Nucleus accumbens (tissue), 56 donors: ENCODE measurements at places on chromosomes 2 and 18.

DNA sequence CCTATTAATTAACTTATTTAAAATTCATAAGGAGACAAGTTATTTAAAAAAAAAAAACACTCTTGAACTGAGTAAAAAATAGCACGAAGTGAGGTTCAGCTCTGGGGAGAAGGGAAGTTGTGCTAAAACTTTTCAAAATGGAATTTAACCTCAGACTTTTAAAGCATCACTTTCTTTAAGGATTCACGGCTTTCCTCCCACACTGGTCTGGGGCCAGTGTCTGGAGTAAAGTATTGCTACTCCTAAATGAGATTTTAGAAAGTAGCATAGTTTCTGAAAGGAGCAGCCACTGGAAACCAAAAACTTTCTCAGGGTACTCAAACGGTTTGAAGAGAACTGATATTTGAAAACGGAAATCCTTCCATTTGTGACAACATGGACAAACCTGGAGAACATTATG lies 97.7 kb upstream of the CYP1B1 start:
- no peak for DNase-seq

- no peak for DNase-seq
Measured at GRCh38 chr18:22822024-22822423, 111.1 kb upstream of the RBBP8 start.

GRCh38 chr2:186515376-186515775 lies 29.3 kb downstream of the ZC3H15 start:
- DNase-seq: no peak

GRCh38 chr2:98669675-98670074 lies 61.3 kb downstream of the MGAT4A start:
- DNase-seq: no peak

- DNase-seq: no peak
Measured at GRCh38 chr2:30738141-30738911, 68.9 kb downstream of the CAPN13 start.
